Fibroblast of mammary gland (primary cell): ENCODE measurements at places on chromosomes 7 and 10.
A peak's percentile ranks its signal among the peaks of the same experiment; 100 is the strongest.

GRCh38 chr10:120039826-120040225 lies 147.3 kb downstream of the SEC23IP start:
- no peak for DNase-seq

DNA sequence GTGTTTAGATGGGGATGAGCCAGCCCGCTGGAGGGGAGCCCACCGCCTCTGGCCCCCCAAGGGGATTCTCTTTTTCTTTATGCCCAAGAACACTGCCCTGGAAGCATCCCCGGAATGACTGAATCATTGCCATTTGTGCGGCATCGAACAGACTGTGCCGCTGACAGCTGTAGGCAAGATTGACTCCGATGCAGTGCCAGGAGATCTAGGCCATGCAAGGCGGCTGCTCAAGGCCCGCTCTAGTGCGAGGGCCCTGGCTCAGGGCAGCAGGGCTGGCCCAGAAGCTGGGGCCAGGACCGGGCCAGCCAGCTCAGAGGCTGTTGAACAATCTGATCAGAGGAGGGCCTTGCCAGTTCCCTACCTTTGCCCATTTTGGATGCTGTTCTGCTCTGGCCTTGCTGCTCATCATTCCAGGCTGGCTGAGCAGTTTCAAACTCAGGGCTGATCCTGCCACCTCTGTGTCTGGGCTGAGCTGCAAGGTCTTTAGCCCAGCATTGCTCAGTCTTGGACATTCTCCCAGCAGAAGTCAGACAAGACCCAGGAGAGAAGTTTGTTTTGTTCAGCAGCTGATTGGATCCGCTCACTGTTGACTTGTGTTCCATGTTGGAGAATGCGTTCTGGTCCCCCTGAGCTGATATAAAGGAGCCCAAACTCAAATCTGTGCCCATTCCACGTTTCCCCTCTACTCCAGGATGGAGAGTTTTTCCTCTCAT lies 485.3 kb upstream of the GALNT17 start:
- DNase-seq = no peak

GRCh38 chr7:128390871-128391565 lies 18.8 kb downstream of the IMPDH1 start:
- DNase-seq = no peak

DNA sequence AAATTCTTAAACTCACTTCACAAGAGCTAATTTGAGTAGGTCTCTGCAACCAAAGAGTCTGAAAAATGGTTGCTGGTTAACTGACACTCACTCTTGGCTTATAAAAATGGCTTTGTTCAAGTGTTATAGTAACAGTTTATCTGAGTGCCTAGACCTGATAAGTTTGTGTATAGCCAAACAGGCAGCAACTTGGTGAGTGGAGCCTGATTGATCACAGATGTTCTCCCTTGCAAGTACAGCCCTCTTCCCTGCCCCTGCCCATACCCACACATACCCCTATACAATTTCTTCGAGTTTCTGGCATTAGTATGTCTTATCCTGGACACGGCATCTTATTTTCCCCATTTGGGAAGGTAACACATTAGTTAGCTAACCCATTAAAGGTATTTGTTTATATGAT lies 149.5 kb downstream of the SLC16A9 start:
- no peak for DNase-seq

GRCh38 chr7:129066290-129067131 lies 11.6 kb upstream of the TNPO3 start:
- DNase-seq = peak; percentile 73

- peak; percentile 64 for DNase-seq
Measured at GRCh38 chr7:94529516-94529915, 19.9 kb downstream of the CASD1 start.

DNA sequence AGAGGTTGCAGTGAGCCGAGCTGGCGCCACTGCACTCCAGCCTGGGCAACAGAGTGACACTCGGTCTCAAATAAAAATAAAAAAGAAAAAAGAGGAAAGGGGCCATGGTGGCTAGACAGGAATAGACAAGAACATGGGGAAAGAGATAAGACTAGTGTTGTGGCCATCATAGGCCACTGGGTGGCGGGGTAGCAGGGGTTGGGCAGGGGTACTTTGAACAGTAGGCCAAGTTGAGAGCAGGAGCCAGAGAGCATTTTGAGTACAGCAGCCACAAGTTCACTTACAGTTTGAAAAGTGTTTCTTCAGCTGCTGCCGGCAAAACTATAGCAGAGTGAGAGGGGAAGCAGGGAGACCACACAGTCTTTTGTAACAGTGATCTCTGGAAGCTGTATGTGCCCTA lies 656.0 kb downstream of the CNTNAP2 start:
- DNase-seq = no peak

GRCh38 chr10:70435241-70436085 lies 6.0 kb downstream of the NODAL start:
- no peak for DNase-seq

DNA sequence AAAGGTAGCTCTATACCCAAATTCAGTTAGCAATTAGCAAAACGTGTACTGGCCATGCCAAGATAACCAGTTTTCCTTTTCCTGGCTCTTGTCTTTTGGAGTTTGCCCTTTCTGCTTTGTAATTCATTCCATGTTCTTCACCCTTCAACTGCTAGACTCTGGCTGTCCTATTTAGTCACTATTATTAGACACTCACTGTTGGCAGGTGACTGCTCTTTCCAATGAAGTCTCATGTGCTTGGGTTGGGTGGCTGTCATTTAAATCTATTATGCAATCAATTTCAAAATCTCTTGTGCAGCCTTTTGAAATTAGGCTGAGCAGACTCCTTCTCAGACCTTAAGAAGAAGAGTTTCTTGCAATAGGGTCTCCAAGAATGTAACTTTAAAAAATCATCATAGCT lies 266.5 kb downstream of the GPR158 start:
- no peak for DNase-seq

DNA sequence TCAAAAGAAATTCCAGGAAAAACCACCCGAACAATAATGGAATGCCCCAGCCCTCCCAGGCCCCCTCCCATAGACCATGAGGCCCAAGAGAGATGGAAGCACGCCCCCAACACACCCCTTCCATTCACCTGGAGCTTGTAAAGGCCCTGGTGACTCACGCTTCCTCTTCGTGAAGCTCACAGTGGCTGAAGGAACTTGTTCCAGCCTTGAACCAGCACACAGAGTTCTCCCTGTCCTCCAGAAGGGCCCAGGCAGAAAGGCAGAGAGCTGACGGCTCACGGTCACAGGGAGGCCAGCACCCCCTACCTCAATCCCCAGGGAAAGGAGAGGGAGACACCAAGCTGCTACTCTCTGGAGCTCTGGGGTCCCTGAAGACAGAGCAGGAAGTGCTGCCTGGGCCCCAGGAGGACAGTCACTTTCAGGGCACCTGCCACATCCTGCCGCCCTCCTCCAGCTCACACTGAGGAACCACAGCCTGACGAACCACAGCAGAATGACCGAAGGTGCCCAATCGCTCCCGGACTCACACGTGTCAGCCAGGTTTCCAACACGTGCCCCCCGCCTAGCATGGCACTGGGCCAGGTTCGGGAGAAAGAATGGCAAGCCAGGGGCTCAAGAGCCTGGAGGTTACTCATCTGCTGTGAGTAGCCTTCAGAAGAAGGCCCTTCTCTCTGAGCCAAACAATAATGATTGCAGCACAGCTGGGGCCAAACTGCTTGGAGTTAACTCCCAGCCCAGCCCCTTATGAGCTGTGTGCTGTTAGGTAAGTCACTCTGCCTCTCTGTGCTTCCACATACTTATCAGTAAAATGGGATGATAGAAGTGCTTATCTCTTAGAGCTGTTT lies 52.8 kb downstream of the DLG5 start:
- peak; percentile 78 for DNase-seq

DNA sequence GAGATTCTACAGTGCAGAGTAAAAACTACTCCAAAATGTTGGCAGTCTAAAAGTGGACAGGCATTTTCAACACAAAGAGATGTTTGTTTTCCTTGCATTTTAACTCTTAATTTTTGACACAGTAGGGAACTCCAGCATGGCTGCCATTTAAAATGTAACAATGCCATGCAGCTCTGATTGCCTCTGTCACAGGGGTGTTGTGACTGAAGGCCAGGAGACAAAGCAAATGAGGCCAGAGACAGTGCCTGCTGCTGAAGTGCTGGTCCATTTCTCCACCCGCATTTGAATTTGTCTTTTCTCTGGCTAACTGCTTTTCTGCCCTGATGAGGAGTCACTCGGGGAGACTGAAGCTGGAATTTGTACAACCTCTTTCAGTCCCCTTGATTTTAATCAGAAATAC lies 710.6 kb upstream of the GALNT17 start:
- DNase-seq = no peak

- peak; percentile 56 for DNase-seq
Measured at GRCh38 chr10:102120142-102120990, at the start of gene LDB1. Gene LDB1, minus strand, starts transcription at chr10:102120368. Its CDS starts 258 bp downstream, at chr10:102120110.

- no peak for DNase-seq
Measured at GRCh38 chr10:121981346-121981745, 6.3 kb upstream of the NSMCE4A start.

GRCh38 chr7:84729284-84729683 lies 457.6 kb downstream of the SEMA3D start:
- DNase-seq = no peak

DNA sequence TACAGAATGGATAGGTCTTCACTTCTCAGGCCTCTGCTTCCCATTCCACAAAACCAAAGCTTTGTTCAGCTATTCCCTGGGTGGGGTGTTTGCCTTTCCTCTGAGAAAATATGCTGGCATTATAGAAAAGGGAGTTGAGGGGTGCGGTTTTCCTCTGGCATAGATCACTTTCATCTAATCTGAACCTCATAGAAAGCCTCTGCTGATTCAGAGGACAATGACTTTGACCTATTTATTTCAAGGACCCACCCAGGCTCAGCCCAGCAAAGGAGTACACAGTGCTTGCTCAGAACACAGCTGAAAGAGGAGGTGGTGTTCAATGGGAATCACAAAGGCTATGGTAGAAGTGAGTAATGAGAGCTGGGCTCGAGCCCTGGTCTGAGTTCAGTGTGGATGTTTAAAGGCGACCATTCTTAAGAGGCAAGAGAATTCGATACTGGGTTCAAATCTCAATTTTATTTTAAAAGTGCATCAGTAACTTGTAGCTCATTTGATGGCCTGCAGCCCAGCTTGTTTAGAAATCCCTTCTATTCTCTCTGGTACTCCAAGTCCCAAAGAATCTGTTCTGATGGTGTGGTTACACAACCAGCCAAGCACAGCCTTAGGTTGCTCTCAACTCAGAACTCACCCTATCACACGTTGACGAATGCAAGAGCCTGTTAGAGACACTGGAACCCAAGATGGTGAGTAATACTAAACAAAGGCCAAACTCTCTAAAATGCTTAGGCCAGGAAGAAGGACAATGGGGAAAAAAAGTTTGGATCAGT lies 1012.8 kb downstream of the LRMDA start:
- peak; percentile 60 for DNase-seq
